NCI-H1436 (cell line): ENCODE measurements at places on chromosomes 13 and 19.

GRCh38 chr13:98389319-98389718 is 187.6 kb downstream of the STK24 start:
- no peak for DNase-seq

- peak; percentile 53 for DNase-seq
Observed at GRCh38 chr13:52809310-52809769, 39.1 kb downstream of the PCDH8 start.

GRCh38 chr19:51524666-51525264 is 6.7 kb downstream of the SIGLEC6 start:
- no peak for DNase-seq

GRCh38 chr19:38503077-38503410 is 69.6 kb downstream of the RYR1 start:
- no peak for DNase-seq

DNA sequence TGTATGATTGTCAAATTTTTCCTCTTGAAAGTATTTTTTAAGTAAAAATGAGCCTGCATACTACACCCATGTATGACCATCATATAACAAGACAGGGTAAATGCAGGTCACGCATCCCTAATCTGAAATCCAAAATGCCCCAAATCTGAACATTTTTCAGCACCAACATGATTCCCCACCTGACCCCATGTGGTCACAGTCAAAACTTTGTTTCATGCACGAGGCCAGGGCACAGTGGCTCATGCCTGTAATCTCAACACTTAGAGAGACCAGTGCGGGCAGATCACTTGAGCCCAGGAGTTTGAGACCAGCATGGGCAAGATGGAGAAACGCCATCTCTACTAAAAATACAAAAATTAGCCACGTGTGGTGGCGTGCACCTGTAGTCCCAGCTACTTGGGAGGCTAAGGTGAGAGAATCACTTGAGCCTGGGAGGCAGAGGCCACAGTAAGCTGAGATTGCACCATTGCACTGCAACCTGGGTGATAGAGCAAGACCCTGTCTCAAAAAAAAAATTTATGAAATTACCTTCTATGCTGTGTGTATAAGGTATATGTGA is 63.7 kb upstream of the NPAS1 start:
- no peak for DNase-seq

- no peak for DNase-seq
Observed at GRCh38 chr19:50383001-50383851, 921 bp upstream of the POLD1 start.

GRCh38 chr13:31947506-31947905 is 84.1 kb upstream of the FRY start:
- no peak for DNase-seq
